ENCODE measurements at places on chromosomes 2 and 18.

- DNase-seq, result no peak
Observed at GRCh38 chr2:178005756-178006155, 66.8 kb downstream of the PDE11A start.

DNA sequence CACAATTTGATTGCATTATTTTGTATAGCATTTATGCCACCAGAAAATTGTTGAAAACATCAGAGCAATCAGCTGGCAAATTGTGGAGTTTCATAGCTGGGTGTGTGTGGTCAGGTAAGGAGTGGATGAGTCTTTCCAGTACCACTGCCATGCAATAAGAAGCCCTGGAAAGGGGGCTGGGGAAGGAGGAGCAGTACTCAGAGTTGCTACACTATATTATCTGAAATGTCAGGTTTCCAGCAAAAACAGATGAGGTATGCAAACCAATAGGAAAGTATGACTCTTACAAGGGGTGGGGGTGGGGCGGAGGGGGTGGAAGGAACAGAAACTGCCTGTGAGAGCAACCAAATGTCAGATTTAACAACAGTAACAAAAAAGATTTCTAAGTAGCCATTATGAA, 112.2 kb downstream of the SOS1 start:
- DNase-seq, result no peak

GRCh38 chr2:3631161-3631850, 26.7 kb upstream of the ALLC start:
- no peak for DNase-seq

GRCh38 chr2:152626911-152627339, 90.3 kb downstream of the PRPF40A start:
- no peak for DNase-seq

DNA sequence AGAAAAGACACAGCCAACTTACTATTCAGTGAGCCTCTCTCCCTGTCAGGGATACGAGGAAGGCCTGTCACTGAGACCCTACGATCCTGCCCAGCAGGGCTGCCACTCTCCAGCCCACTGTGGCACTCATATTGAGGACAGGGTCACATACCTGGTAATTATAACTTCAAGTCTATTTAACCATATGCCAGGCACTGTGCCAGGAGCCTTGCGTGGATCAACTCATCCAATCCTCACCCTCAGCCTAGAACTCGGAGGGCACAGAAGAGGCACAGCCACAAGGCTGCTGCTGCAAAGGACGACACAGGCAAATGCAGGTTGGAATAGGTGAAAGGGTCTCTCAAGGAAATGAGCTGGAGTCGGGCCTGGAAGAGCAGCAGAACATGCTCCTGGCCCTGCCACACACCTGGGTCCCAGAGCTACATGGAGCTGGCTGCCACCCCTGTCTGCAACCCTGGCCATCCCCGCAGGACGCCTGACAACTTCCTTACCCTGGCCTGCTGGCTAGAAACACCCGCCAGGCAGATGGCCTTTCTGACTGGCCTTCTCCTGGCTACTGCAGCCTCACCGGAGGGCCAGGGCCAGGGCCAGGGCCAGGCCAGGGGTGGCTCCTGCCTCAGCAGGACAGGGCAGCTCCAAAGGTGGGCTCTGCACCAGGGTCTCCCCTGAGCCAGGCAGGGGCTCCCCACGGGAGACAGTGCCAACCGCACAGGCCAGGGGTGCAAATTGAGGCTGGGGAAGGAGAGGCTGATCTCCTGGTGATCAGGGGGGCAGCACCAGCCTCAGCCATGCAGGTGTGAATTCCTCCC, 32.1 kb upstream of the SLC66A3 start:
- DNase-seq, result no peak

- DNase-seq, result no peak
Observed at GRCh38 chr18:69651243-69651642, 250.6 kb downstream of the DOK6 start.

DNA sequence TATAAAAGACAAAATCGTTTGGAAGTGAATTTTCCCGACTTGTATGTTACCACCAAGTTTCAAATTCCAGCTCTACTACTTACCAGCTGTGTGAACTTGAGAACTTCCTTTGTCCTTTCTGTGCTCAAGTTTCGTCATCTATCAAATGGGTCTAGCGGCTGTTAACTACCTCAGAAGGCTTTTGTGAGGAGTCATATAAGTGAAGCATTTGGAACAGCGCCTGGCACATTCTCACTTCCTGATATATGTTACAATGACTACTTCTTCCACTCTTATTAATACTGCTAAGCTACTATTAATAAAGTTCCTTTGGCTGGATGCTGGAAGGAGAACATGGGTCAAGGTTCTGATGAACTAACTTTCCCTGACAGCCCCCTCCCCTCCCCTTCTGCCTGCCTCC, 104.5 kb downstream of the MEIS1 start:
- no peak for DNase-seq

DNA sequence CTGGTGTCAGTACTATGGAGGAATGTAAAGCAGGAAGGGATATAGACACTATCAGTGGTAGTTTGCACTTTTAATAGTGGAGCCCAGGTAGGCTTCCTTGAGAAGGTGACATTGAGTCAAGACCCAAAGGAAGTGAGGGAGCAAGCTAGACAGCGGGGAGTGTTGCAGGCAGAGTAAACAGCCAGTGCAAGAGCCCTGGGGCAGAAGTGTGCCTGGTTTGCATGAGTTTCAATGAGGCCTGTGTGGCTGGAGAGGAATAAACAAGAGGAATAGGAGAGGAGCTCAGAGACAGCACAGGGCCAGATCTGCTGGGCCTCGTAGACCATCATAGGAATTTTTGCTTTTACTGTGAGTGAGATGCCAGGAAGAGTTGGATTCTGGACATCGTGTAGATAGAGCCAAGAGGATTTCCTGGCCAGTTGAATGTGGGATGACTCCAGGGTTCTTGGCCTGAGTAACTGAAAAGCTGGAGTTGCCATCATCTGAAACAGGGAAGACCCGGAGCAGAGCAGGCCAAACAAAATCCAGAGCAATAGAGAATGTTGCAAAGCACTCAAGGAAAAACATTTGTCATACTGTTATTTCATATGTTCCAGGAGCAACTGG, 102.5 kb downstream of the SP3 start:
- no peak for DNase-seq

DNA sequence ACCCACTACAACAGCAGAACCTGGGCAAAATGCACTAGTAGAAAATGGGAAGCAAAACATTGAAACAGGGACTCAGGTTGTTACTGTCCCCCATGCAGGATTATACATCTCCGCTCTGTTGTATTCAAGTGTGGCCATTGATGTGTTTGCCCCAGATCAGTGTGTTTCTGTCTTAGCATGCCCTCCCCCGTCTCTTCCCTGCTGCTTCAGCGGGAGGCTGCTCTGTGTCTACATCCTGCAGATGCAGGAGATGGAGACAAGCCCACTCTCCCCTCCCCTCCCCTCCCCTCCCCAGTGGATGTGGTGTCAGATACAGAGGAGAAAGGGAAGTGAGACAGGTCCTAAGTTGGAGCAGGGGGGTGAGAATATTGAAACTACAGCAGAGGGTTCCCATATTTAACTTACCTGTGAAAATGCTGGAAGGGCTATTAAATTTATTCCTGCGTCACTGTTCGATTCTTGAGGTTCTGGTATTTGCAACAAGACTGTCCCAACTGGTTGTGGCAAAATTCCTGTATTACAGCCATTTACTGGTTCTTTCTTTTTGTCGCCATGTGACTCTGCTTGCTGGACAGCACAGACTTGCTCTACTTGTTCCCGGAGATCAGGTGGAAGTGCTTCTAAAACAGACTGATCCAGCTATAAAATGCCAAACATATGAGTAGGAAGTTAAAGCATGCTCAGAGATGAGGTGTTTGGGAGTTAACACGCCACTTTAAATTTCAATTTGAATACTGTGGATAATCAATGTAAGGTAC, 67.0 kb downstream of the EIF5B start:
- no peak for DNase-seq

- no peak for DNase-seq
Observed at GRCh38 chr2:28336264-28336980, 56.2 kb upstream of the FOSL2 start.

- no peak for DNase-seq
Observed at GRCh38 chr2:129957891-129958290, 21.6 kb upstream of the RAB6C start.

- no peak for DNase-seq
Observed at GRCh38 chr2:39141334-39142271, 20.8 kb upstream of the SOS1 start.

DNA sequence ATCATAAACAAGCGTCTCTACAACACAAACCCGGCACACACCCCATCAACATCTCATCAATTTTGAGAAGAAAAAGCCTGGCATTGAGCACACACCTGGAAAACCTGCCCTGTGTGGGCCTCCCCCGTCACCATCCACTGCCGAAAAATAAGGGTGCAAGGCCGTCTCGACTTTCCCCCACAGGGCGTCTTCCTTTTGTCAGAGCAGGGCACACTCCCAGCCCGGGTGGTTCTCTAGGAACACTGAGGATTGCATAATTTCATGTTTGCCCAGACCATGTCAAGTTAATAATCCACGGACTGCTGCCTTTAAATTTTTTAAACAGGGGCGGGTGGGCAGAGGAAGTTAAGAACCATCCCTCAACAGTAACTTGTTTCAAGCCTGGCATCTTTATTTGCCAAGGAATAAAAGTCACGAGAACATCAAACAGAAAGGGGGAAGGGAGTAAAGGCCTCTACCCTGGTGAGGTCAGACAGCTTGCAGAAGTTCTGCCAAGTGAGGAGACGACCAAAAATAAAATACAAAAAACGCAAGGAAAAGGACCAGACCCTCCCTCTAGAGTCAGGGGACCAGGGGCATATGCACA, 2.1 kb downstream of the TFCP2L1 start:
- no peak for DNase-seq

DNA sequence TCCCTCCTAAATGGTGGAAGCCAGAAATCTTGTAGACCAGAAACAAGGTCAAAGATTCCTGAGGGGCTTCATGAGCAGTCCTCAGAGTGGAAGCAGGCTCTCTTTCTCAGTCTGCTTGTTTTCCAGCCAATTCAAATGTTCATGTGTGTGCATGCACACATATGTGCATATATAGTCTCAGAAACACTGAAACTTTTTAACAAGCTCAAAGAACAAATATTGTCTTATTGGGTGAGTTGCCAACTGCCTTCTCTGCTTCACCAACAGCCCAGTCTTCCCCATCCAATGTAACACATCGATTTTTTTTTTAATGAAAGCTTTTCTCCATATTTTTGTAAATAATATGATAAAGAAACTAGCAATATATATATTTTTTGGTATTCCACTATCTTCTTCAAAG, 3.7 kb downstream of the CACNB4 start:
- DNase-seq, result no peak

DNA sequence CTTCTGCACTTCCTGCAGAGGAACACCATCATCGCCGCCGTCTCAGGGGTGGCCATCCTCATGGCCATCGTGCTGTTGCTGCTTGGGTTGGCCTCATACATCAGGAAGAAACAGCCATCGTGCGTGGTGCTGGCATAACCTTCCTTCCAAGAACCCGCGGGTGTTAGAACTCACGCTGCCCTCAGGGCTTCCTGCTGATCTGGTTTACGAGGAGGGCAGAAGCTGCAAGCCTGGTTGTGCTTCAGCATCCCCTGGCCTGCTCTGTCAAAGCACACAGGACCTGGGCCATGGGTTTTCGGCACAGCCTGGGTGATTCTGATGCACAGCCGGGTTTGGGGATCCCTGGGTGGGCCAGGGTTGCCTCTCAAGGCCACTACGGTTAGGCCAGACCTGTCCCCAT, 12.2 kb upstream of the ZAP70 start:
- no peak for DNase-seq

DNA sequence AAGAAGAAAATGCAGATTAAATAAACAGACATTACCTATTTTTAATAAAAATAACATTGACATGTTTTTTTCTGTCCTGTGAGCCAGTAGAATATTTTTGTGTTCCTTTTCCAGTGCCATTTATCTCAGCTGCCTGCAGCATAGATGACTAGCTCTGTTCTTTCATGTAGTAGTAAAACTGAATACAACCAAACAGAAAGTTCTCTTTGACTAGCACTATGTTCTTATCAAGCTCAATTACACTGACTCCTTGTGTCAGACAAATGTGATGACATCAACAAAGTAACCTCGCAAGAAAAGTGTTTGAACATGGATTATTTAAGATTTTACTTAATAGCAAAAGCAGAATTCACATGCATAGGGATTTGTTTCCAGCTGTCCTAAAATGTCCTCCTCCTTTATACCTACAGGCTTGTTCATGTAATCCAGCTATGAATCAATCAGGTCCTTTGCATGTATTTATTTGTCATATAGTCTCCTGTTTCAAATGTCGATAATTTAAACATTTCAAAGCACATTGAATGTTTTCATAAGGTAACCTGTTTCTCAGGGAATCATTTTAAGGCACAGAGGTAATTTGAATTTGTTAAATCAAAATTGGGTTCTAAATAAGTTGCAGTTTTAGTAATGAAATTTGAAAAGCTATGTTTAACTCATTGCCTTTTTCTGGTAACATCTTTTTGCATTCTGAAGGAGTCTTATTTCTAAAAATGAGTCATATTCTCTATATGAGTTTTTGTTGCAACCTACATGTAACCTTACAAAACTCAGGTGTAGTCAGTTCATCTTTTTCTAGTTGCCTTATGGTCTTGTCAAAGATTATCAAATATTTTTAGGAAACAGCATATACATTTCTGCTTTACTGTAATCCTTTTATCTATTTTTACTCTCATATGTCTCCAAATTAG, 215.3 kb upstream of the GULP1 start:
- DNase-seq, result no peak

- DNase-seq, result no peak
Observed at GRCh38 chr18:77124452-77124922, 8.1 kb downstream of the MBP start.

- DNase-seq, result no peak
Observed at GRCh38 chr2:236473691-236474090, 95.9 kb upstream of the ACKR3 start.

GRCh38 chr2:113012436-113013335, 7.4 kb downstream of the IL36A start:
- no peak for DNase-seq

DNA sequence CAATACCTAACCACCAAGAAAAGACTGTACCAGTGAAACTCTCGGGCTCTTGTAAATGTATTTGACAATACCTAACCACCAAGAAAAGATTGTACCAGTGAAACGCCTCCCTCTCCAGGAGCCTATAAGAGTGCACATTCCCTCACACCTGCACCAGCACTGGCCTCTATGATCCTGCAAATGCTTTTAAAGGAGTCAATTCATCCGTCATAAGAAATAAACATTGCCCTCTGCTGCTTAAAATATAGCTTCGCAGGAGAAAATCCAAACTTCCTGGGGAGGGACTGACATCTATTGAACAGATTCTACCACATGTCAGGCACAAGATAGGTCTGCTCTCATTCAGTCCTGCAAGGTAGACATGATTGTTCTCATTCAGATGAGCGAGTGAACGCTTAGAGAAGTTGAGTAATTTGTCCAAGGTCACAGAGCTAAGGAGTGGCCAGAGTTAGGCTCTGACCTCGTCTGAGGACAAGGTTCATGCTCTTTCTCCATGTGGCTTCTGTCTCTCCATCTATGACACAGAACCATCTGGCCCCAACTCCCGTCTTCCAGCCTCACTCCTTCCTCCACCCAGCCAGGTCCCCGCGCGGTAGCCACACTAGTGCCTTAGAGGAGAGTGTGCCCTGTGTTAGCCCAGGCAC, 38.7 kb downstream of the MCFD2 start:
- no peak for DNase-seq

Data from activated T-cell treated with anti-CD3 and anti-CD28 coated beads for 48 hours (primary cell).